T-helper 17 cell (primary cell): ENCODE measurements at places on chromosomes 16 and 17. TPM values are rescaled to one million over a fixed set of nuclear protein-coding genes. Genes with fewer than 3 reads are reported as not detected.
A peak's percentile ranks its signal among the peaks of the same experiment; 100 is the strongest.

GRCh38 chr17:8125154-8125946, 1.4 kb upstream of the HES7 start:
- H3K27ac ChIP-seq = peak overlapping the region; percentile 99
- H3K27me3 ChIP-seq = peaks cover 35% of the 10 kb centered on the region
- DNase-seq = peak; percentile 75
- H3K36me3 ChIP-seq = peaks cover 3% of the 10 kb centered on the region
- H3K4me3 ChIP-seq = peak overlapping the region; percentile 97

DNA sequence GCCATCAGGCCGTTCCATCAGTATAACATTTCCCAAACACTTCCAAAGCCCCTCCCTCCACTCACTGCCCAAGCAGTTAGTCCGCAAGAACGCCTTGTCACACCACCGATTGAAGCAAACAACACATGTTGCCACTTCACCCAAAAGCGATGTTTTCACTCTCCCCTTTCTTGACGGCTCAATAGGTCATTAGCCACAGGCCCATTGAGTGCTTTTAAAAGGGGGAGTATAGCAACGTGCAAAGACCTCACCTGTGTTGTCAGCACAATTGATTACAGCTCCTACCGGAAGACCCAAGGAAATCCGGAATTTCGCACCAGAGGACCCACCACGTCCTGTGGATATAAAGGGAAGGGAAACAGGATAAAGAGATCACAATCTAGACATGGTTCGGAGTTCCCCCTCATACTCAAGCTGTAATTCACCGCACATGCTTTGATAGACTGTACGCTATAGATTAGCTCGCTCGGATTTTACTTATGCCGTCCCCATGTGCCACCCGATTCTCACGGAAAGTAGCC, 690 bp downstream of the RPL23 start:
- H3K4me3 ChIP-seq = peak overlapping the region; percentile 97
- peaks cover 2% of the 10 kb centered on the region for H3K36me3 ChIP-seq
- peaks cover 40% of the 10 kb centered on the region for H3K4me1 ChIP-seq
- H3K27ac ChIP-seq = peak overlapping the region; percentile 99
- no peak for DNase-seq

- no peak overlapping the region for H3K4me3 ChIP-seq
- H3K36me3 ChIP-seq = peaks cover 5% of the 10 kb centered on the region
- no peak for DNase-seq
- H3K4me1 ChIP-seq = peaks cover 13% of the 10 kb centered on the region
- H3K27me3 ChIP-seq = peaks cover 12% of the 10 kb centered on the region
- no peak overlapping the region for H3K27ac ChIP-seq
Measured at GRCh38 chr17:15891318-15891717, 53.6 kb upstream of the ADORA2B start.

- H3K4me3 ChIP-seq = no peak overlapping the region
- DNase-seq = no peak
- peaks cover 44% of the 10 kb centered on the region for H3K27me3 ChIP-seq
- H3K36me3 ChIP-seq = peaks cover 5% of the 10 kb centered on the region
- H3K4me1 ChIP-seq = no peaks in the 10 kb centered on the region
- no peak overlapping the region for H3K27ac ChIP-seq
Measured at GRCh38 chr16:54140057-54140787, 146.4 kb downstream of the IRX3 start.

GRCh38 chr16:85759136-85759535, 8.2 kb upstream of the C16orf74 start:
- peaks cover 54% of the 10 kb centered on the region for H3K27me3 ChIP-seq
- peaks cover 2% of the 10 kb centered on the region for H3K36me3 ChIP-seq
- DNase-seq = no peak
- no peak overlapping the region for H3K27ac ChIP-seq
- H3K4me1 ChIP-seq = peaks cover 9% of the 10 kb centered on the region
- H3K4me3 ChIP-seq = no peak overlapping the region

DNA sequence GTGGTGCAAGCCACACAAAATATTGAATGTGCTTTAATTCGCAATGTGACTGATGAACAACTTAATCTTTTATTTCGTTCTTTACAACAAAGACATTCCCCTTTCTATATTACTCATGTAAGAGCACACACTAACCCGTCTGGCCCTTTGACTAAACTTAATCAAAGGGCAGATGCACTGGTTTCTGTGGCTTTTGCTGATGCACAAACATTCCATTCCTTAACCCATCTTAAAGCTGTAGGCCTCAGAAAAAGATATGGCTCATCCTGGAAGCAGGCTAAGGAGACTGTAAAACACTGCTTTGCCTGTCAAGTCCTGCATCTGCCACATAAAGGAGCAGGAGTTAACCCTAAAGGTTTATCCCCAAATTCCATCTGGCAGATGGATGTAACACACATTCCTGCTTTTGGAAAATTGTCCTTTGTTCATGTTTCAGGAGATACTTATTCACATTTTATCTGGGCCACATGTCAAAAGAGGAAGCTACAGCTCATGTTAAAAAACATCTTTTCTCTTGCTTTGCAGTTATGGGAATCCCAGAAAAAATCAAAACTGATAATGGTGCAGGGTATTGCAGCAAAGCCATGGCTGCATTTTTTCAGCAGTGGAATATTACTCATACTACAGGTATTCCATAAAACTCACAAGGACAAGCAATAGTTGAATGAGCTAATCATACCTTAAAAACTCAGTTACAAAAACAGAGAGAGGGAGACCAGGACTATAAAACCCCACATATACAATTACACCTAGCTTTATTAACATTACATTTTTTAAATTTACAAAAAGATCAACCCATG, 137.2 kb downstream of the AHSP start:
- no peak for DNase-seq
- peaks cover 2% of the 10 kb centered on the region for H3K36me3 ChIP-seq
- H3K27me3 ChIP-seq = peaks cover 8% of the 10 kb centered on the region
- no peak overlapping the region for H3K27ac ChIP-seq
- H3K4me3 ChIP-seq = no peak overlapping the region

DNA sequence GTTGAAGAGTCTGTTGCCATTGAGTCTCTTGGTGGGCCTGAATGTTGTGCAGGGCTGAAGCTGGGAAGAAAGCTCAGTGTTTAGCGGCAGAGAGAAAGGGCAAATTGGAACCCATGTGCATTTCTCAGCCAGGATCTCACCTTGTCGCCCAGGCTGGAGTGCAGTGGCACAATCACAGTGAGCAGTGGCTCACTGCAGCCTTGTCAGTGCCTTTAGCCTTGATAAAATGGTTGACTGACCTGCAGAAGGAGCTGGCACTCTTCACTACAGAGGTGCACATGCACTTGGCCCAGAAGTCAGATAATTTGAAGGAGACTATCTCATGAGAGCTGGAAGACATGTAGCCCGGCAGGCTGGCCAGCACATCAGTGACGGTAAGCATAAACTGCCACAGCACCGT, 124.2 kb upstream of the TBX2 start:
- no peaks in the 10 kb centered on the region for H3K36me3 ChIP-seq
- H3K27me3 ChIP-seq = no peaks in the 10 kb centered on the region
- H3K4me3 ChIP-seq = no peak overlapping the region
- no peak overlapping the region for H3K27ac ChIP-seq

- peaks cover 27% of the 10 kb centered on the region for H3K27me3 ChIP-seq
- no peak overlapping the region for H3K4me3 ChIP-seq
- H3K4me1 ChIP-seq = peaks cover 16% of the 10 kb centered on the region
- H3K36me3 ChIP-seq = peaks cover 3% of the 10 kb centered on the region
- no peak for DNase-seq
- no peak overlapping the region for H3K27ac ChIP-seq
Measured at GRCh38 chr17:73713136-73713535, 68.9 kb upstream of the SDK2 start.

HID1 gene
- total RNA-seq = 10.6 TPM

EFNB3 gene
- not detected for total RNA-seq

TNFRSF13B gene
- 1.1 TPM for total RNA-seq

MEIOC gene
- total RNA-seq = not detected

KCNH4 gene
- total RNA-seq = 0.45 TPM

NOG gene
- 0.23 TPM for total RNA-seq
